Eye (tissue), 1 donor: ENCODE measurements at places on chromosomes 3 and 15.

GRCh38 chr15:66619152-66619903, 53.5 kb upstream of the LCTL start:
- DNase-seq, result peak; percentile 86

- DNase-seq, result no peak
These were observed at the start of gene SLITRK3 for GRCh38 chr3:165195640-165196576. SLITRK3 (minus strand) TSS chr3:165196384; CDS start chr3:165190830, 5,554 bp downstream.

- DNase-seq, result no peak
These were observed 115.4 kb upstream of the GALNT15 start for GRCh38 chr3:16059081-16059537.

- no peak for DNase-seq
These were observed 143.0 kb upstream of the PRR23C start for GRCh38 chr3:139187648-139188047.
